ENCODE measurements at places on chromosomes 13 and 19. TPM values are rescaled to one million over a fixed set of nuclear protein-coding genes. Genes with fewer than 3 reads are reported as not detected.

DNA sequence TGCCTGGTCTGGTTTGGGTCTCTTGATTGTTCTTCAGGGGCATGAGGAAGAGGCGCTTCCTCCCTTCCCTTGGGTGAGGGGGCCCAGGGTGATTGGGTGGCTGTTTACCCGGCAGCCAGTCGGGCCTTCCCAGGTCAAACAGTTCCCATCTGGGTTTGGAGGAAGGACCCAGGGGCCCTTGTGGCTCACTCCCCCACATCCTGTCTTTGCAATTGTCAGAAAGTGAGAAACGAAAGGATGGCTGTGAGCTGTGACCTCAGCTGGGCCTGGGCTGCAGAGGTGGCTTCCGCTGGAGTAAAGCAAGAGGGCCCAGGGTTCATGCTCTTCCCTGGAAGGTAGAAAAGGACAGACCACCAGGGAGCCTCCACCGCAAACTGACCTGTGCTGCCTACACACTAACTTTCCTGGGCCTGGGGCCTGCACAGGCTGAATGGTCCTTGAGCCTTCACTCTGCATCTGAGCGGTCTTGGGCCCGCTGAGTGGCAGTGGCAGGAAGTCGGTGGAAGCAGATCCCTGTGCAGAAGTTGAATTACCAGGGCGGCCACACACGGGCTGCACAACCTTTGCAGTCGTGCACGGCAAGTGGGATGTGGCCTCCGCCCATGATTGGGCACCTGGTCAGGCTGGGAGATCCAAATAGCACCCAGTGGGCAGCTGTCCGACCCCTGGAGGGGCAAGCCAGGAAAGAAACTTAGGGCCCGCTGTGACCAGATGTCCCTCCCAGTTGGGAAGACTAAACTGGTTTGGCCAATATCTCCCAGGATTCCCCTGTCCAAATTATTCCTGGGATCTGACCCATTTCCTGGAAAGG lies 5.3 kb upstream of the CD79A start:
- DNase-seq = no peak

DNA sequence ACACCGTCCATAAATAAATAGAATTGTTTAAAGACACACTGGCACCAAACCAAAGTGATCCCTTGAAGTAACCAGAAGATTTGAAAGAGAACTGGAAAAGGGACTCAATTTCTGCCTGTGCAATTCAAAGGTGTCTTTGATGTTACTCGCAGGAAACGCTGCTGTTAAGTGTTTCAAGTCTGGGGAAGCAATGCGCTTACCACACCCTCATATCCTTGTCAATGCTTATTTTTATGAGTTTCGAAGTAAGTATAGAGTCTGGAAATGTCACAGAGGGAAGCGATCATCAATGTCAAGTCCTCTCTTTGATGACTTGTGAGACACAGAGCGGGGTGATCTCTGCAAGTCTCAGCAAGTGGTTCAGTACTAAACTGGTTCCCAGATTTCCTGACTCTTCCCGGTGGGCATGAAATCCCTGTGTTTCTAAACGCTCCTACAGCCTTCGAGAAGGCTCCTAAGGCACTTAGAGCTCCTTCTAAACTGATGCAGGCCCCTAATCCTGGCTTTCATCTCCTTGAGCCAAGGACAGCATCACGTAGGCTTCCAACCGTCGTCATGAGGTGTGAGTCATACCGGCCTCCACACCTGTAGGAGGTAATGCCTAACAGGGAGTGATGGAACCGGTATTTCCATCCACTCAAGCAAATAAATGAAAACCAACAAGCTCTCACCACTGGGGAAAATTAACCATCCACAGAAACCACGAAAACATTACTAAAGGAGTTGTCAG lies 22.8 kb downstream of the SYDE1 start:
- no peak for DNase-seq

DNA sequence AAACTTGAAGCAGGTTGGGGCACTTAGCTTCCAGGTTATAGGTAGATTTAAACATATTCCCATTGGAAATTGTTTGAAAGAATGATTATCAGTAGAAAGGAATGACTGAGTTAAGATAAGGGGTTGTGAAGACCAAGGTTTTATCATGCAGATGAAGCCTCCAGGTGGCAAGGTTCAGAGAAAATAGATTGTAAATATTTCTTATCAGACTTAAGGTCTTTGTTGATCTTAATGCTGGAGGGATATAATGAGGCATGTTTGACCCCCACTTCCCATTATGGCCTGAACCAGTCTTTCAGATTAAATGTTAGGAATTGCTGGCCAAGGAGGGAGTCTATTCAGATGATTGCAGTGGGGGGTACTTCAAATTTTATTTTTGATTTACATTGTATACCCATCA lies 1486.5 kb upstream of the PRR20A start:
- DNase-seq = no peak

DNA sequence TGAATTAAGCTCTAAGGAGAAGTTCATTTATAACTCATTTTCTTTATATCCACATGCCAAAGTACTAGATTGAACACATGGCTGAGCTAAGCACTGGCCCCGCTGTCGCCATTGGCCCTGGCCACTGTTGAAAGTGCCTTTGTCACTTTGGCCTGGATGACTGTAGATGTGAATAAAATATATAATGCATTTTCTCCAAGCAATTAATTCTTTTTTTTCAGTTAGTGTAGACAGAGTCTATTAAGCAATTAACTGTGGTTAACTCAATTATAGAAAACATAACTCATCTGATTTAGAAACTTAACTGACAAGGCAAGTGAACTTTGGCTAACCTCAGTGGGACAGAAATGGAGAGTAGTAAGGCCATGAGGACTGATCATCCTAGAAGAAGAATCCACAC lies 965.6 kb downstream of the EFNB2 start:
- DNase-seq = no peak

DNA sequence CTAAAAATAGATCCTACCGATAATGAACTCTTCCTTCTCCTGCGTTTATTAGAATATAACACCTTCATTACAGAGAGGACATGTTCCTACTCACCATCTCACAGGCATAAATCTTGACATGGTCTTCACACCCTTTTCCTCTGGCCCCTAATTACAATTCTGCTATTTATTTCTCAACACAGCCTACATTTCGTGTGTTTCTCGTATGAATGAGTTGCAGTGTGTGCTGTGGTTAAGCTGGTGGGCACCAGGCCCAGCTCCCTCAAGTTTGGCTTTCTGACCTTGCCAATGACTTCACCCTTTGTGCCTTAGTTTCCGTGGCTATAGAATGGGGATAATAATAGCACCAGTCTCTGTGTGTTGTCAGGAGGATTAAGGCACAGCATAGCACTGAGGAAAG lies 12.3 kb upstream of the KATNAL1 start:
- DNase-seq = no peak

DNA sequence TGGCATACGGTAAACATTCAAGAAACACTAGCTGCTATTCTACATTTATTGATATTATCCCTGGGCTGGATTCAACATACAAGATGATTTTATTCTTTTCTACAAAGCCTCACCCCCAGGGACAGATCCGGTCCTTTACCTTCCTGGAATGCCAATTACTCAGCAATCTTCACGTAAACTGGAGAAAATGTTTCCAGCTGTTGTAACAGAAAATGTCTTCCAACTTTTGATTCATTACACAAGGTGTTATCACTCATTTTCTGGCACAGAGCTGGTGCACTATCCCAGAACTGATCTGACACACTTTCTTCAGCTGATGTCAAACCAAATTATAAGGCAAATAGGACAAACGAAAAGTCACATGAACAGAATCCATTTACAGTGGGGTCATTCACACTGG lies 33.1 kb downstream of the DCLK1 start:
- DNase-seq = no peak

GRCh38 chr19:54561840-54562239 lies 11.8 kb upstream of the LILRA2 start:
- DNase-seq = peak; percentile 10

DNA sequence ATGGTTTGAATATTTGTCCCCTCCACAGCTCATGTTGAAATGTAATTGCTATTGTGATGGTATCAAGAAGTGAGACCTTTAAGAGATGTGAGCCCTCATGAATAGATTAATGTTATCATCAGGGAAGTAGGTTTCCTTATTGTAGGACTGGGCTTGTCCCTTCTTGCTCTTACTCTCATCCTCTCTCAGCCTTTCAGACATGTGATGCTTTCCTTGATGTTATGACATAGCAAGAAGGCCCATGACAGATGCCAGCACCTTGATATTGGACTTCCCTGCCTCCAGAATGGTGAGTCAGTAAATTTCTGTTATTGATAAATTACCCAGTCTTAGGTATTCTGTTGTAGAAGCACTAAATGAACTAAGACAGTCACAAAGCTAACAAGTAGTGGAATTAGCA lies 5.7 kb upstream of the ZMYM2 start:
- DNase-seq = no peak

- no peak for DNase-seq
These were observed 904.8 kb upstream of the PCDH20 start for GRCh38 chr13:62320129-62321108.

- no peak for DNase-seq
These were observed 14.7 kb upstream of the USP12 start for GRCh38 chr13:27186295-27186694.

DNA sequence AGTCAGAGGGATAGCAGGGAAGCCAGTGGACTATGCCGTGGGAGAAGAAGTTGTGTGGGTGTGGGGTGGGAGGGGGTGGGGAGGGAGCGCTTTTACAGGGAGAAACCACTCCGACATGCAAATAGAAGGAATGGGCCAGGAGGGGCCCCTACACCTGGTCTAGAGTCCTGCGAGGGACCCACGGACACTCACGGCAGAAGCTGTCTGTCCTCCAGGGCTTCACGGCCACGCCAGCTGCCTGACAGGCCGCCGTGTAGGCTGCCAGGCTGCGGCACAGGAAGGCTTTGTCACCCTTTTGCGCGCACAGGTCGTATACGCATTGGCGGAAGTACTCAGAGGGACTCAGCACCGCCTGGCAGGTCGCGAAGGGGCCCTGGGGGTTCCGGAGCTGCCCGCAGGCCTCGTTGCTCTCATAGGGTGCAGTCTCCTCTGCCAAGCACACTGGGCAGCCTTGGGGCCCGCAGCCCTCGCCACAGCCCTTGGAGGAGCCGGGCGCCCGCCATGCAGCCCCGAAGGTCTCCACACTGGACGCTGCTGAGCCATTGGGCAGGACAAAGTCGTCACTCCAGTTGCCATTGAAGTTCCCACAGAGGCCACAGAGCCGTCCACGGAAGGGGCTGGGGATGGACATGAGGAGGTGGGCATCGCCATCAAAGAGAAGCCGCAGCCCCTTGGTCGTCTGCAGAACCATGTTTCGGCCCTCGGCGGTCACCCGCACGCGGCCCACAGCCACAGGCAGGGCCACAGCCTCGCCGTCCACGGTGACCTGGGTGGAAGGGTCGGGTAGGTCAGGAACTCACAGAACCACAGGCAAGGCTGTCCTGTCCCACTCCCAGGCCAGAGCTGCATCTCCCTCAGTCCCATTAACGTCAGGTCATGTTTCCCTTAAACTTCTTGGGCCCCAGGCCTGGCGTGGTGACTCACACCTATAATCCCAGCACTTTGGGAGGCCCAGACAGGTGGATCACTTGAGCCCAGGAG lies 26.0 kb upstream of the FBL start:
- DNase-seq = no peak

DNA sequence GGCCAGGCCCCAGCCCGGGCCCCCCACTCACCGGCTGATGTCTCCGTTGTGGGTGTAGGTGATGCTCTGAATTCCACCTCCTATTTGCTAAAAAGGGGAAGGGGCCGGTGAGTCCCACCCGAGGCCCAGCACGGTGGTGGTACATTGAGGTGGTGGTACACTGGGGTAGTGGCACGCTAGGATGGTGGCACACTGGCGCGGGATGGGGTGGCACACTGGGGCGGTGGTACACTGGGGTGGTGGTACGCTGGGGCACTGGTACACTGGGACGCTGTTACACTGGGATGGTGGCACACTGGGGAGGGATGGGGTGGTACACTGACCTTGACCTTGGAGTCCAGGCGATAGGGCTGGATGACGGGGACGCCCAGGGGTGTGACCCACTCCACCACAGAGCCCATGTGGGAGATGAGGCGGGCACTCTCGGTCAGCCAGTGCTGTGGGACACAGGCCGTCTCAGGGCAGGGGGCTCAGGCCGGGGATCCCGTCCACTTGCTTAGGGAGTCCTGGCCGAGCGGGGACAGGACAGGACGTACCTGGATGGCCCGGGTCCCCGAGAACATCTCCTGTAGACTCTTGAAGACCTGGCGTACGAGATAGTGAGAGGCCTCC lies 14.6 kb downstream of the POLRMT start:
- DNase-seq = no peak

DNA sequence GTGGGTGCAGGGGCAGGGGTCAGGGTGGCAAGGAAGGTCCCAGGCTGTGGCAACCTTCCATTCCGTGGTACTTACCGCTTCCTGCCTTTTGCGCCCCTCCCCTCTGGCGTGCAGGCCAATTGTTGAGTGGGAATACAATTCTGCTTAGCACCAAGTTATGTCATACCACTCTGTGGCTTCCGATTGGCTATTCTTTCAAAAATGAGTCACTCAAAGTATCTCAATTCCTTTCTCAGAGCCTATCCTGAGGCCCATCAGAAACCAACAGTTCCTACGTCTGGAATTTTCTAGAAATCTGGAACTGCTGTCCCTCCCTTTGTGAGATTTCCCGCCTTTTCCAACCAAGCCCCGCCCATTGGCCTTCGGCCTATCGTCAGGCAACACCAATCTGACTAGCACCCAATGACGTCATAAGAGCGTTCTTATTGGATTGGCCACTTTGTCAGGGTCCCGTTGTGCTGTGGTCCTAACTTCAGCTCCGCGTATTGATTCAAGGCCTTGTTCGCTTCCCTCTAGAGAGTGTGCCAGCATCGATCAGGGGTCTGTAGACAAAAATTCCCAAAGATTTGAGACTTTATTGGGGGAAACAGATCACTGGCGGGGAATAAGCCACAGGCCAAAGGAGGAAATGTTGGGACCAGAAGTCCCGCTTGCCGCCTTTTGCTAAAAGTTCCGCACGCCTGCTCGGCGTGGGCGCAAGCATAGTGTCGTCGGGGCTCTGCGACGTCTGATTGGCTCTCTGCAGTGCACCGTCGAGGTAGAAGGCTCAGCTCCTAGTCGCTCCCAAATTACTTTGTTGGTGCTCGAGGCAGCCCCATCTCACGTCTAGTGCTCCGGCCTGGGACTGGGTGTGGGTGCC lies 11.7 kb downstream of the NTN5 start:
- peak; percentile 75 for DNase-seq

TBXA2R gene
- total RNA-seq = 4.4 TPM

ZNF548 gene
- 6.4 TPM for total RNA-seq

RNF113B gene
- not detected for total RNA-seq

PGLYRP2 gene
- total RNA-seq = 65.8 TPM

LGI4 gene
- 1.9 TPM for total RNA-seq

PRKCG gene
- 0.08 TPM for total RNA-seq

OXGR1 gene
- not detected for total RNA-seq

ZNF528 gene
- 3.8 TPM for total RNA-seq

Measured in left lobe of liver (tissue), 2 donors.